T-helper 17 cell (primary cell): ENCODE measurements at places on chromosomes 7 and 10. TPM values are rescaled to one million over a fixed set of nuclear protein-coding genes. Genes with fewer than 3 reads are reported as not detected.

FOXP2 gene
- not detected for total RNA-seq

WNT2 gene
- not detected for total RNA-seq

GRCh38 chr10:15570738-15571339 lies 148.9 kb downstream of the ITGA8 start:
- DNase-seq, result no peak

GRCh38 chr10:44851881-44852280 lies 59.3 kb upstream of the TMEM72 start:
- no peak for DNase-seq

DNA sequence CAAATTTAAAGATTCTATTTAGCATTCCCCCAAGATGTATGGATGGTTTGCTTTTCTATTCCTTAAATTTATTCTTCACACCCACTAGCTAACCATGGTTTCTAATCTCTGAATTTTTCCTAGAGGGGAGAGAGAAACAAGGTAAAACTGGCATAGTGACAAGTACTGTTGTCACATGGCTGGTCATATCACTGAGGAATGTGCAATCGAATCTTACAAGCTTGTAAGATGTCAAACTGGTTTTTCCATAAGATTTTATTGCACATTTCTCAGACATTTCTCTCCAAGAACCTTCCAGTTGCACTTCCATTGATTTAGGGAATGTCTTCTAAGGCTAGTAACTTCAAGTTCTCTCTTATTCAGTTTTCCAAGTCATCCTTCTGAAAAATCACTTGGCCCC lies 89.8 kb downstream of the MBL2 start:
- no peak for DNase-seq

DNA sequence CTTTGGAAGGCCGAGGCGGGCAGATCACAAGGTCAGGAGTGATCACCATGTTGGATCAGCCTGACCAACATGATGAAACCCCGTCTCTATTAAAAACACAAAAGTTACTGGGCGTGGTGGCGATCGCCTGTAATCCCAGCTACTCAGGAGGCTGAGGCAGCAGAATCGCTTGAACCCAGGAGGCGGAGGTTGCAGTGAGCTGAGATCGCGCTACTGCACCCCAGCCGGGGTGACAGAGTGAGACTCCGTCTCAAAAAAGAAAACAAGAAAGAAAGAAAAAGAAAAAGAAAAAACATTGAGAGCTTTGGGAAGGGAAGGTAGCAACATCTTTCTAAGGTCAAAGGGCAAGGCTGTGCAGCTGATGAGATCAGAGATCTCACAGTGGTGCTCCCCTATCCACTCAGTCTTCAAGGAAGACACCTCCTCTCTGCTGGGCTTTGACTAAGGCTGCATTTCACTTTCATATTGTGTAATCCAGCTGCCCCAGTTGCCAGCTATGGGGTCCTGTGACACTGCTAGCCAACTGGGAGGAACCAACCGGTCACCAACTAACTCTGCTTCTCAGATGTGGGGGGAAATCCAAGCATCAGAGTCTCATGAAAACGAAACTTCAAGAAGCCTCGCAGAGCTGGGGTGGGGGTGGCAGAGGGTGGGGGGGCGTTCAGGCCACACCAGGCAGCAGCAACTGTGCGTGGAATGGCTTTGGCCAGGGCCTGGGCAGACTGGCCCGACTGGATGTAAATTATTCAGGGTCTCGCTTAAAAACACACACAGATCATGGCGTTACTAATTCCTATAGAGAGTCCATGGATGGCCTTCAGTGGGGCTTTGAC lies 1.5 kb downstream of the IL15RA start:
- DNase-seq, result peak; percentile 21

WAC gene
- total RNA-seq, result 171 TPM

TBL2 gene
- 15.3 TPM for total RNA-seq

DNA sequence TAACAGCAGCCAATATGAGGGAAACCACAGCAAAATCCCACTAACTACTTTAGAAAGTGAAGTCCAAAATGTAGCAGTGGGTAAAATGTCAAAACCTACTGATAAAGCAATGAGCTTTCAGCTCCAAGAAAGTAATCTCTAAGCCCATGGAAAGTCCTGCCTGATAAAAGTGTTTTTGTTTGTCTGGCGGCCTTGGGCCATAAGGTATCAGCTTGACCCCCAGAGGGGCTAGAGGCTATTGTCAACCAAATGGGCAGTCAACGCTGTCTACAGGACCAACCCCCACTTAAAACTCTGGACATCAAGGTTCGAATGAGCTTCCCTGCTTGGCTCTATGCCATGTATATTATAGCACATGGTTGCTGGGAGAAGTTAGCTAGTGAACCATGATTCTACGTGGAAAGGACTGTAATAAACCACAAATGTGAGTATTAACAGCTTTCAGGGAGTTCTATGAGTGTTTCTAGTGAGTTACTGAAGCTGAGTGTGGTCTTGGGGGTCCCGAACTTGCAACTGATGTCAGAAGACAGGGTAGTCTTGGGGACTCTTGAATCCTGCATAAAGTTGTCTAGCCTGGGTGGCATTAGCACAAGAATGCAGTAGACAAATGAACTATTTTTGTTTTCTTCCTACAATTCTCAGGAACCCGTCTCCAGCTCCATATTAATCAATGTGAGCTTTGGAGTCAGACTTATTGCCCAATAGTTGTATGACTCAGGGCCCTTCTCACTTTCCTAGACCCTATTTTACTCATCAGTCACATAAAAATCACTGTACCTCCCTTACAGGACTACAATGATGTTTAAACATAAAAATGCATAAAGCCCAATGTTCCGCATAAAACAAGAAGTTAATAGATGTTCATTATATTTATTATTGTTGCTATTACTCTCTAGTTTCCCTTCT lies 164.9 kb downstream of the DGKI start:
- no peak for DNase-seq

DNA sequence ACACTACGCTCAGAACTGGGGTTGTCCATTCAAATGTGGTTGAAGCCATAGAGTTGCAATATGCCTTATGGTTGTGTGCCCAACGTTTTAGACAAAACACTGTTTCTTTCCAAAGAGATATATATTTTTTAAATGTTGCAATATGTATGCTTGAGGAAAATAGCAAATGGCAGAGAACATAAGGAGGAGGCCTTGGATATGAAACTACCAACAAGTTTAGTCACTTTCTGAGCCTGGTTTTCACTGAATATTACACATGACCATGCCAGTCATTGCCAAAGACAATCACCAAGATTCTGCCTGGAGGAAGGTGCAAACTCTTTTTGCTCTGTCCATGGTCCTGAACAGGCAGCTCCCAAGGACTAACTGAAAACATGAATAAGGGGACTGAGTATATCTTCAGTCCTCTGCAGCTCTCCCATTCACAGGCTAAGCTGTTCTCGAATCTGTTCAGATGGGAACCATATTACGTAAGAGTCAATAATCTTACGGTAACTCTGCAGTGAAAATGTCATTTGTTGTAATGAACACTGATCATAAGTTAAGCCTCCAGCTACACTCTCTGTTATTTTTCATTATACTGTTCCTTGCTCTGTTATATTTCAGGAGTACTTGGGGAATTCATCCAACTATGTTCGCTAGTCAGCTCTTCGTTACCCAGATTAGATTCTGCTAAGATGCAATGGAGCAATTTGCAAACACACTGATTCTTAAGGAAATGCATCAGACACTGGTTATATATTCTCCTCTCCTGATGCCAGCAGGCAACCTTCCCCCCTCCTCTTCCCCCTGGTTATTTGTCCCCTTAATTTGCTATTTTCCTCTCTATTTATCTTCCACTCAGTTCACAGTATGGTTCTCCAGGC lies 90.7 kb upstream of the C1QL3 start:
- no peak for DNase-seq

GRCh38 chr7:138865843-138866242 lies 67.8 kb upstream of the ATP6V0A4 start:
- DNase-seq, result peak; percentile 20

- no peak for DNase-seq
These were observed 43.3 kb downstream of the CADPS2 start for GRCh38 chr7:122842971-122843370.

GRCh38 chr10:121091961-121092719 lies 241.0 kb downstream of the WDR11 start:
- DNase-seq, result no peak

DNA sequence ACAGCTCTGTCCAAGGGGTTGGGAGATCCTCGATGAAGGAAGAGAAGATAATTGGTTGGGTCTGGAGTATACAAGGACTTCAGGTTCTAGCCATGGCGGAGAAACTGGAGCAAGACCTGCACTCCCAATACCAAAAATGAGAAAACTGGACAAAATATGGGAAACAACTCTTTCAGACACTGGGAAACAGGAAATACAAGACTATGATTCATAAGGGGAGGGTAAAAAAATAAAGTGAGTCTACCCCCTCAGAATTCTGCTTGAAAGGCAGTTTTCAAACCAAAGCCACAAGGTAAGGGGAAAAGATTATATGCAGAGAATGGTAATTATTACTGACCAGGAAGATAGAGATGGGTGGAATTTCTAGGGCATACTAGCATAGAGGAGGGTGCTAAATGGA lies 10.2 kb upstream of the SEC61G start:
- DNase-seq, result no peak

DNA sequence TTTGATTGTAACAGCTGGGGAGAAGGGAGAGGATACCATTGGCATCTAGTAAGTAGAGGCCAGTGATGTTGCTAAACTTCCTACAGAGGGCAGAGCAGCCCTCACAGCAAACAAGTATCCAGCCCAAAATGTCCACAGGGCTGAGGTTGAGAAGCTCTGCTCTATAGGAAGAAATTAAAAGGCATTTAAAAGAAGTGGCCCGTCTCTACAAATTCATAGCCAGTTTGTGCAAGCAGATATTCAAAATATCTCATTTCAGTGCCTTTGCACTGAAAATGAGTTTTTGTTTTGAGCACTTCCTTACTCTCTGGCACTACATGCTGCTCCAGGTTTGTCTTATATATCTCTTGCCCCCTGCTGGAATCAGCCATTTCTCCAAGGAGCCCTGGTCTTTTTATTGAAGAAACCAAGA lies 330.0 kb downstream of the BBS9 start:
- DNase-seq, result no peak

VGF gene
- total RNA-seq, result not detected

GRCh38 chr10:15744217-15744865 lies 24.6 kb upstream of the ITGA8 start:
- DNase-seq, result no peak

CCDC3 gene
- total RNA-seq, result 0.99 TPM

- no peak for DNase-seq
These were observed 2.3 kb downstream of the ZC3HC1 start for GRCh38 chr7:130048906-130049305.

DNA sequence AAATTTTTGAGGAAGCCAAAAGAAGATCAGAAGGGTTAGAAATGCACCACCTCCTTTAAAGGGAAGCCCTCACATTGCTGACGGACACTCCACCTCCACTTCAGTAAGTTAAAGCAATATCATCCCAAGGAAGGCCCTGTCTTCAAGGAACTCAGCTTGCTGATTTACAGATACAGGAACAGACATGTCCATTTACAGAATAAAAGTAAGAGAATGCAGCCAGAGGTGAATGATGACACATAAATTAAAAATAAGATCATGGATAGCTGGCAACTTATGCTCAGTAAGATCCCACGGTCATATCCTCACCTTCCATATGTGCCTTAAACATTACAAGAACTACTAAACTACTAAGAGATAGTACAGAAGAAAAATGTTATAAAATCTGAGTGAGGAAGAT lies 20.4 kb downstream of the GRB10 start:
- DNase-seq, result no peak

DNA sequence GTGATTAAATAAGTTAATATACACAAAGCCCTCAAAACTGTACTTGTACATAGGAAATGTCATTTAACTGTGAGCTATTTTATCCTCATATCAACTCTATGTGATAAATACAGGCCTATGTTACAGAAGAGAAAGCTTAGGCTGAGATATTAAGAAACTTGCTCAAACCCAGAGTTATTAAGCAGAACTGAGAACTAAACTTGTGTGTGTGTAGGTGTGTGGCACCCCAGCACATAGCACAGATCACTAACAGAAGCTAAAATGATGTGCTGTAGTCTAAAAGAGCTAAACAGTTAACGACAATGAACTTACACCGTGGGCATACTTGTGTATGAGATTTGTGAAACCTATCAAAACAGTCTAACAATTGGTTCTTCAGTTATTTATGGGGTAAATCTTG lies 34.5 kb downstream of the MTPN start:
- DNase-seq, result no peak

- DNase-seq, result no peak
These were observed 346.4 kb upstream of the SHH start for GRCh38 chr7:156158693-156159092.

ACSL5 gene
- 35.4 TPM for total RNA-seq

SNX10 gene
- 12.4 TPM for total RNA-seq

APBB1IP gene
- 77.1 TPM for total RNA-seq

GRCh38 chr7:41188163-41189130 lies 514.4 kb downstream of the INHBA start:
- DNase-seq, result no peak

CISD1 gene
- total RNA-seq, result 6.6 TPM

DNA sequence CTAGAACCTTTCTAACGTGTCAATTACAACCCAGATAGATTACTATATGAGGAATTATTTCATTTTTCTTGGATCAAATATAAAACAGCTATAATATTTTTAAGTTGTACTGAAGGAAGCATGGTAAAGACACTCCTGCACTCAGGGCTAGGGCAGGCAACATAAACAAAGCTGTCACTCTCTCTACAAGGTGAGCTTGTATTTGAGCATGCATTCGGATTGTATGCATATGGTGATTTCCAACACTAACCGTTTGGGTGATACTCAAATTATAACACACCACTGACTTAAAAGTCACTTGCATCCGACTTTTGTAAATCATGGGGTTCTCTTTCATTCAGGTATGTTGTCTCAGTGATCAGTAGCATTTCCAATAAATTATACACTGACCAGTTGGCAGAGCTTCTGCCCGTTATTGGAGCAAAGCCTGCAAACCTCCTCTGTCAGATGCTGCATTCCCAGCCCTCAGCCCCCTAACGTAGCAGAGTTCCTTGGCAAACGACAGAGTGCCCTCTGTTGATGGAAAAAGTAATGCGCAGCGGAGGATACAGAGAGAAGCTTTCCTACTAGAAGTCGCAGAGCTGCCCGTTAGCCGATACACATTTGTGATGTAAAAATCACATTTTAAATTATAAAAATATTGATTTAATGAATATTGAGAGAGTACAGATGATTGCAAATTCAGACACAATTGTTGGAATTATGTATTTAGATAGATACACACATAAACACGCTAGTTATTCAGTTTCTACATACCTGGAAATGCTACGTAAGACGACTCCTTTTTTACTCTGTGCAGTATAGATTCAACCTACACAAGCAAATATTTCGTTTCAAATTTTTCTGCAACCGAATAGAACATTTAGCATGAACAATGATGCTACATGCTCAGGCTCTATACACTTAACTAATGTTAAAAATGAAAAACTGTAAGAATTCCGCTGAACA lies 173.9 kb upstream of the SP4 start:
- DNase-seq, result no peak

PLEKHS1 gene
- not detected for total RNA-seq

GRCh38 chr7:150377635-150378034 lies 1.5 kb upstream of the ZNF775 start:
- no peak for DNase-seq
